ENCODE measurements at places on chromosomes 4 and X.

DNA sequence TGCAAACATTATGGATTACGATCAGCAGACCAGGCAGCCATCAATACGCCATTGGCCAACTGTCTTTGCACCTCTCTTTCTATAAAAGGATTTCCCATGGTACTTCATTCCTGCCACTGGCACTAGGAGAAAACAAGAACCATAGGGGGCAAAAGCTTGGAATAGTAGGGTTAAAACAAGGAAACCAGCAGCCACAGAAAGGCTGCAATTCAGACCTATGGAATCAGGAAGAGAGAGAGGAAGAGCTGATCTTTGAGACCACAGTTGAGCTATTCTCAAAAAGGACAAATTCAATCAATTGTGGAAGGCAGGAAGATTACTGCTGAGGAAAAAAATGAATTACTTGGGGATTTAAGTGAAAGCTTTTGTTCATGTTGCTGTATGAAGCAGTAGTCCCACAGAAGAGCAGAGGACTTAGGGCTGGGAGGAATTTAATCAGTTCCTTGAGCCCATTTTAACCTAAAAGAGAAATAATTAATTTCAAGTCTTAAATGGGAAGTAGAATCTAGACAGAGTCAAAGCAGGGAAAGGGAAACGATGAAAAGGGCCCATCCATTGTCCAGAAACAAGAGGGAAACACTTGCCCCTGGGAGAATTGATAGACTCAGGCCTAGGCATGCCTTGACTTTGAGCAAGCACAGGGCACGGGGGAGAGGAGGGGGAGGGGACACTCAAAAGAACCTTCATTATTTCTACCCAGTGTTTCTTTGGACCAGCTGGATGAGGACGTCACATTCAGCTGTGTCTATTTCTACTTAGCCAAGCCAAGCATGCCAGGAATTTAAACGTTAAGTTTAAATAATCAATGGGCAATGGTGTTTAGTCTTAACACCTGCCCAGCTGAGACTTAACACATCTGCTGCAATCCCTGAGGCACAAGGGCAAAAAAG lies 50.7 kb downstream of the SCD5 start:
- no peak for DNase-seq

- DNase-seq = no peak
Observed at GRCh38 chrX:15680401-15680800, 15.8 kb upstream of the CLTRN start.

DNA sequence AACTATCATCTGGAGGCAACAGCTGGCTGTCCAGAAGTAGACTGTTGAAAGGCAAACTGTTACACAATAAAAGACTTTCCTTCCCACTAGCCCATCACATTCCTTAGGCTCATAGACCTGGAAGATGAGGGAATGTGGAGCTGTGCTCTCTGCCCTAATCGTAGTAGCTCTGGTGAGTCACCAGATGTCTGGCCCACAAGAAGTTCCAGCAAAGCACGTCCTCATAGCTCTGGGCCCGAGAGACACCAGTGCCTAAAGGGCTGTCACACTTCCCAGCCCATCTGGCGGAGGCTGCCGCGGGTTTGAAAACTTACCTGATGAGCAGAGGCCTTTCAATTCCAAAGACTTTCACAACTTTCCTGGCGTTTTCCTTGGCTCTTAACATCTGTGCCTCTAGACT lies 81.7 kb upstream of the STOX2 start:
- peak; percentile 10 for DNase-seq

DNA sequence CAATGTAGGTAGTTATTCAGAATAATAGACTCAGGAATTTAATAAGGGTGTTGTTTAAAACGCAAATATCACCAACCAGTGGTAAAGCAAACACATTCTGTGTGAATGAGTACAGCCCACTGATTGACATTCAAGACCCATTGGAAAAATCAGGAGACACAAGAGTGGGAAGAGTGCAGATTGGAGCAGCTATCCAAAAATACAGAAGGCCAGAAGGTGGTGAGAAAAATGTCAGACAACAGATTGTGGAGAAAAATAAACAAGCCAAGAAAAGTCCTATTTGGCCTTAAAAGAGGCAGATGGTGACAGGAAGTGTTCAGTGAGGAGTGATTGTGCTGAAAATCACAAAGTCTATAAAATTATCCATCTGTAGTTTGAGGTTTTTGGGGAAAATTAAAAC lies 39.3 kb downstream of the CPE start:
- no peak for DNase-seq

DNA sequence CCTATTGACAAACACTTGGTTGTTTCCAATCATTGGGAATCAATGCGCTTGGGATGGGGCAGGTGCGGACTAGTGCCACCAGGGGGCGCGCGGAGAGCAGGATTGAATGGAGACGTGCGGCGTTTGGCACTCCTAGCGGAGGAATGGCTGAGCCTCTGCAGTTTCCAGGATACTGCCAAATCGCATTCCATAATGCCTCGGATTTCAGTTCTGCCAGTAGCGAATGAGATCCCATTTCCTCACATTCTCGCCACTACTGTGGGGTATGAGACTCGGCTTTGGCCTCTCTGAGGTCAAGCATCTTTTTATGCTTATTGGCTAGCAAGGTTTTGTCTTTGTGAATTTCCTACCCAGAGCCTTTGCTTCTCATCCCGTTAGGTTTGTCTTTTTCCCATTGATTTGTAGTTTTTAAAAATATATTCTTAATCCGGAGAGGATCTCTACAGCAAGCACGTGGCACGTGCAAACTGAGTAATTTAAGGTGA lies 28.7 kb downstream of the CLDN34 start:
- peak; percentile 63 for DNase-seq

GRCh38 chr4:39637586-39638353 lies 895 bp downstream of the SMIM14 start:
- no peak for DNase-seq

DNA sequence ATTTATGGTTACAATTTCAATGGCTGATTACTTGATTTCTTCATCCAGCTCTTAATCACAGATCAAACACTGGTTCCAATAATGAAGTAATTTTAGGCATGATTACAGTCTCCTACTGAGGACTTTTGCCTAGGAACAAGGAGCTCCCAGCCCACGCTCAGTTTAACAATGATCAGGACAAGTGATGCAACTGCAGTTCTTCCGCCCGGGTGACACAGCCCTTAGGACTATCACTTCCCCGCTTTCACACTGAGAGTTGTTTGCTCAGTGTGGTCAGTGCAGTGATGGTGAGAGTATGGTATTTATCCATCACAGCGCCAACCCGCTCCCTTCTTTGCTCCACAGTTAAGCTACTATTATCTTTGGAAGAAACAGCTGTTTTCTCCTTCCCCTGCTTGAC lies 203.2 kb upstream of the MBNL3 start:
- DNase-seq = no peak

DNA sequence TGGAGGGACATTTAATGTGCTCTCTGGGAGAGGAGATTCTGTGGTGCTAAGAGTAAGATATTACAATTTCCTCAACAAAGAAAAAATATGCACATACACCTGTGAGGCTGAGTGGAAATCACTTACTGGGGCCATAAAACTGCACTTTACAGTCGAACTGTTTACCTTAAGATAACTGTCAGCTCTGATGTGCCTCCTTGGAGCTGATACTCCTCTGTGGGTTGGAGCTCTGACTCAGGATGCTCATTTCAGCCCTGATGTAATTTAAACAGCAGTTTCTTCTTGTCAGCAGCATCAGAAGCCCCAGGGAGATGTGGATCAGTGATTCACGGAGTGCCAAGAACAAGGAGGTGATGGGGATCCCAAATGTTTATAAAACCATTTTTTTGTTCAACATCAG lies 241.9 kb upstream of the SFRP2 start:
- DNase-seq = no peak

DNA sequence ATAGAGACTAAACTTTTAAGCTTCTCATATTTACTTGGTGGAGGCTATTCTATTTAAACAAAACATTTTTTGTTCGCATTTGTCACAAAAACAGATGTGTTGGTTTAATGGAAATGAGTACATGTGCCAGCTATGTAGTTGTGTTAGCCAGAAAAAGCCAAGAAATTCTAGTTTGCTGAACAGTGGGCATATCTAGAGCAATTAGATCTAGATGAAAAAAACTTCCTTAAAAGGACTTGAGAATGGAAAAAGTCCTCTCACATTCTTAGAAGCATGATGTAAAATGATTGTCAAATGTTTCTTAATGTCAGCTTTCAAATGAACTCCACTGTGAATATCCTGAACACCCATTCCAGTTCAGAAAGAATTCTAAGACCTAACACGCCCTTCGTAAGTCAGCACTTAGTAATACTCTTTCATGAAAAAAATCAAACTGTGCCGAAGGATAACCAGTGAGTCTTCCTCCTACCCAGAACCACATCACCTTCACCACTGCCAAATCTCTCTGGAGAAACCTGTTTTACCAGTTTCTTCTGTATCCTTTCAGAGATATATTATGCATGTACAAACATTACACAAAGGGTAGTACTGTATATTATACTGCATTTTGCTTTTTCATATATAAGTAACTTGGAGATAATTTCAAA lies 28.2 kb downstream of the PHKA1 start:
- DNase-seq = no peak

- DNase-seq = no peak
Observed at GRCh38 chrX:47313056-47313455, 57.3 kb upstream of the ZNF157 start.

DNA sequence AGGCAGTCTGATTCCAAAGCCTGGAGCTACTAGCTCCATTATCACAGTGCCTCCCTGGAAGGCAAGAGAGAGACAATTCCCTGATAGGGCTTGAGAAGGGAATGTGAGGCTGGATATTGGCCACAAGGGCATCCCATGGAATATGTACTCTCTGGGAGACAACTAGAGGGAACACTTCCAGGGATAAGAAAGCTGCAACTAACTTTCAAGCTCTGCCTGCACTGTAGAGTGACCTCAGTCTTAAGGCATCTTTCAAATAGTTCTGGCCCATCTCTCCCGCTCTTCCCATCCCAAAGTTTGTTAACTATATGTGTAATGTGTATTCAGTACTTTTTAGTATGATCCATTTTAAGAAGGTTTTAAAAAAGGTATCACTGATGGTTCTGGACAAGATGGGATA lies 13.1 kb upstream of the RNF212 start:
- peak; percentile 10 for DNase-seq

DNA sequence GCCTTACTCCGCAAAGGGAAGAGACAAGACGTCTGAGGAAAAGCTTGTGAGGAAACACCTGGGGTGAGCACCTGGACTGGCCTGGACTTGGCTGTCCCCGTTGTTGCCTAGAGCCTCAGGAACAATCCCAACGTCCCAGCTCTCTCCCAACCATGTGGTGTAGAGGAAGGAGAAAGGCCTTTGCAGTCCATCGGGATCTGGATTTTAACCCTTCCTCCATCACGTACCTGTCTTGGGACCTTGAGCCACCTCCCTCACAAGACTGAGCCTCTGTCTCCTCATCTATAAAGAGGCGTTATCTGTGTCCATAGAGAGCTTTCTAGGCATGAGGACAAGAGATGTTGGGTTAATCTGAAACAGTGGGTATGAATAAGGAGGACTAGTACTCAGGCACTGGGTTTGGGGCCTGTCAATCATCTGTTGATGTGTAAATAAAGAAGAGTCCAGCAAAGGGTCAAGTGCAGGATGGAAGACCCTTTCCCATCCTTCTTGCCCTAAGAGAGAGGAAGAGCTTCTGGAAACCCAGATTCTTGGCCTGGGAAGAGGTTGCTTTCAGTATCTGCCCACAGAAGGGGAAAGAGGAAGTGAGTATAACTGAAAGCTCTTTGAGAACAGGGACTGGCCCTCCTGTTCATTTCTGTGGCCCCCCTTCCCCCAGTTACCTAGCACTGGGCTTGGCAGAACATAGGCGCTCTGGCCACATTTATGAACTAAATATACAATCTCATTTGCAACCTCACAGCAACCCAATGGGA lies 137.1 kb downstream of the PJA1 start:
- no peak for DNase-seq

- no peak for DNase-seq
Observed at GRCh38 chr4:25862411-25863346, at the start of gene SEL1L3. SEL1L3 (minus strand) TSS chr4:25862988; CDS start chr4:25862836, 152 bp downstream.

DNA sequence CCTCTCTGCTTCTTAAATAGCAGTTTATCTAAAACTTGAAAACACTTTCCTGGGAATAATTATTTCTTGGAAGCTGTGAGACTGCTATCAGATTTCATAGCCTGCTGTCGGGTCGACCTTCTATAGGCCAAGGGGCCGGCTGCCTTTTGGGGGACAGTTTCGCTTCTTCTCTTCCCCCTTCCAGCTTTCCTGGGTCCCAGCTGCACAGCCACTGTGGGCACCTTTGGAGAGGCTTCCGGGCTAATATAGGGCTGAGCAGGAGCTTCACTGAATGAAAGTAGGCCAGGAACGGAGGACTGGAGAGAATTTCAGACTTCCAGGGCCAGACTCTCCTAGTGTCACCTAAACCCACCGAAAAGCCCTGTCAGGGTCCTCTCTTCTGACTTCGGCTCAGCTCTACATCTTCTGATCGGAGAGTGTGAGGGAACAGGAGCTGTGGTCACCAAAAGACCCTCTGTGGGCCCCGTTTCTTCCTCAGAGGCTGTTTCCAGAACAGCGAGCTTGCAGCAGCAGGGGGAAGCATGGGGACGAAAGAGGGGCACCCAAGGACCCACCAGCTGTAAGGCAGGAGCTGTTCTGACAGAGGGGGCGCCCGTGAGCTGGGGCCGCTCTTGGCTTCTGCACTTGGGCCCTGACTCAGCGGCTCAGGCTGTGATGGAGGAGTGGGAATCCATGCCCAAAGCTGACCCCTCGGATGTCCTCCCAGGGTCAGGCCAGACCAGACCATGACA lies 620.6 kb downstream of the BCOR start:
- DNase-seq = no peak

- DNase-seq = no peak
Observed at GRCh38 chrX:85140964-85141363, 102.6 kb downstream of the SATL1 start.

DNA sequence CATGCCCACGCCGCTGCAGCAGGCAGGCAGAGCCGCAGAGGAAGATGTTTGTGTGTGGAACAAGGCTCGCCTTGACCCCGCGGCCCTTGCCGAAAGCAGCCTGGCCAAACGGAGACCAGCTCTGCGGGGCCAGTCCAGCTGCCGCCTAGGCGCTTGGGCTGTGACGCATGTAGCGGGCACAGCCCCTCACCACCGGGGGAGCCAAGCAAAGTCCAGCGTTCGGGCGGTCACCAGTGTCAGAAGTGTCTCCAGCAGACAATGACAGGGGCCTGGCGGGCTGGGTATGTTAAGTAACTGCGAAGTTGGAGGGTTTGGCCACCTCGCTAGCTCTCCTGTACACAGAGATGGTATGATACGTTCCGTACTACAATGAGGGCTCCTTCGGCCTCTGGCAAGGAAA lies 1.3 kb downstream of the AMER1 start:
- DNase-seq = no peak

GRCh38 chr4:5266991-5267390 lies 215.7 kb downstream of the STK32B start:
- DNase-seq = no peak

DNA sequence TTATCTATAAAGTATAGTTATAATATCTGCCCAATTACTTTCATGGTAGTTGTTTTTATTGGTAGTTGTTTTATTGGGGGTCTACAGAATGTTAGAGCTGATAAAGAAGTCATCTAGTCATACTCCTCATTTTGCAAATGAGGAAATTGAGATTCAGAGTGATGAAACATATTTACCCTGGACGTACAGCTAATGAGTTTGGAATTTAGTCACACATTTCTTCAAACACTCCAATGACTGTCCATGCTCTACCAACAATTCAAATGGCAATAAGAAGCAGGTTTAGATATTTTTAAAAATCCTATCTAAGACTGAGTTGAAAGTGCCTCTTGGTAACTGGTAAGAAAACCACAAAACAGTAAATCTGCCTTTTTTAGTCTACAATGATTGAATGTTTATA lies 98.2 kb downstream of the MAGEC1 start:
- DNase-seq = no peak

GRCh38 chr4:70613306-70614183 lies 15.0 kb upstream of the ENAM start:
- DNase-seq = no peak
